ENCODE measurements at places on chromosomes 7 and 10.

GRCh38 chr7:133391206-133391605 is 138.3 kb downstream of the EXOC4 start:
- DNase-seq: no peak

DNA sequence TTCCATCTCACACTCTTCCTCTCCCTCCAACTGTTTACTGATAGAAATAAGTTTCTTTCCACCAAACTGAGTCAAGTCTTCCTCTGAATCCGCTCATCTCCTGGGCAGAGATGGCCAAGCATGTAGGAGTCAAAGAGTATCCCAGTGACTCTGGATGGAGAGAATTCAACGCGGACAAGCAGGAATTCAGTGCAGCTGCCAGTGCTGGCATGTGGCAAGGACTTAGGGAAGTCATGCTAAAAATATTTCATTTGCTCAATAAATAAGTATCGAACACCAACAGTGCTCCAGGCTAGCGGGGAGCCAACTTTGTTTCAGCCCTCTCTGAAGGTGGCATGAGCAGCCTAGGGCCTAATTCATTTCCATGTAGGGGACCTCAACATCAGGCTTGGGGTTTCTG is 351.6 kb upstream of the ZMIZ1 start:
- no peak for DNase-seq

DNA sequence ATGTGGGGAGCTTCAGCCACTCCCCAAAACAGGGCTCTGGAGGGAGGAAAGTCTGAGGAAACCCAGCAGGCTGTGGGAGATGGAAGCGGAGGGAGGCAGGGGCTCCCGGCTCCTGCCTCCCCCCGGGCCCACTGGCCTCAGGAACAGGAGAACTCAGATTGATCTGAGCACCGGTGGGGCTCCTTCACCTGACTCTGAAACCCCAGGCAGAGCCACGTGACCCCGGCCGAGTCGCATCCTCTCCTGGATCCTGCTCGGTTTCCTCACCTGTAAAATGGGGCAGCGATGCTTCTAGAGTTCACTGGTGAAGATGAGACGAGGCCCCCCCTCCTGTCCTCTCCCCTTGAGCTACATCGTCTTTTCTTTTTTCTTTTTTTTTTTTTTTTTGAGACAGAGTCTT is 33.6 kb downstream of the TCERG1L start:
- no peak for DNase-seq

DNA sequence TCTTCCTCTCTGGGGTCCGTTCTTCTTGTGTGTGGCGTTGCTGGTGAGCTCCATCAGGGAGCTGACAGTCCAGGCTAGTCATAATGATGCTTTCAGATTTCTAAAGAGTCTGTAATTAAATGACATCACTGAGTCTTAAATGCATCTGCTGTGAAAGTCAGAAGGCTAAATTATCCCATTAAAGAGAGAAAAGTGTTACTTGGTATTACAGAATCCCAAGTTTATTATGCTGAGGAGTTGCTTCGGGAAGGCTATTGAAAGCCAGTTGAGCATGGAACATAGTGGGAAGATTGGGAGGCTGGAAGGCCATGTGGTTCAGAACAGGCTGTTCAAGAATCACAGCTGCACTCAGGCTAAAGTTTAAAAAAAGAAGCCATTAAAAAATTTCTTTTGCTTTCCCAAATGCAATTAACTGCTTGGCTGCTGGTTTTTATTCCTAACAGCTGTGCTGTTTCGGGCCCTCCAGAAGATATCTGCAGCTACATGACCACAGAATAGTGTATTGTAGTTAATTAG is 342.6 kb upstream of the LRGUK start:
- no peak for DNase-seq

- no peak for DNase-seq
Measured at GRCh38 chr7:32586291-32587221, 91.3 kb downstream of the AVL9 start.

- DNase-seq: no peak
Measured at GRCh38 chr7:130384371-130384801, 4.1 kb downstream of the CPA1 start.

DNA sequence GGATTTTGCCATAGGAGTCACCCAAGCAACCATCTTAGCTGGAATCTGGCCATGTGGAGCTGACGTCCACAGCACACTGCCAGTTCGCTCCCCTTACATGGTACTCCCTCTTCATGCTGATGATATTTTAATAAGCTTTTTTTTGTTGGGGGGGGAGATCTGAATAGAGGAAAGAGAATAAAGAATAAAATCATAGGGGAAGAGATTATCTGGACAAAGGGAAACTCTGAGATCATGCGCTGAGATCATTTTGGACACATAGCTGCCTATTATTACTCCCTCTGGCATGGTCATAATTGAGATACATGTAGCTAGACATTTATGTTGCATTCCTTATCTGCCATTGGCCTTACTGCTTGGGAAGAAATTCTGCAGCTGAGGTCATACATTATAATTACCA is 282.7 kb downstream of the HTR7 start:
- DNase-seq: no peak

Data from activated CD8-positive, alpha-beta memory T cell treated with anti-CD3 and anti-CD28 coated beads, Interleukin-2, amount 50 U/mL, for 48 hours (primary cell).